ENCODE measurements at places on chromosomes 5 and 9.

- DNase-seq, result no peak
These were observed 58.5 kb upstream of the EIF4EBP3 start for GRCh38 chr5:140488914-140489313.

DNA sequence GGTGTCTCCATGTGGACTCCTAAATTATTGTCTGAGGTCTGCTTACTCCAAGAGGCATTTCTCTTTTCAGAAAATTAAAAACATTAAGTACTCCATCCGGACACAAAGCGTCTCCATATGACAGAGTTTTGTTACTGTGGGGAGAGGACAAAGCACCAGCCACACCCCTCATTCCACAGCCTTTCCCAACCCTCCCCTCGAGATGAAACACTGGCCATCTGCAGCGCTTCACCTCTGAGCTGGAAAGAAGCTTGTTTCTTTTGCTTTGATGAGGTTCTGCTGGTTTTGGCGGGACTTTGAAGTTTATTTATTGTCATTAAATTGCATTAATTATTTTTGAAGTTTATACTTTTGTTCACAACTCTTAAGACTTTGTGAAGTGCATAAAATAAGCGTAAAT, 27.6 kb upstream of the NKD2 start:
- no peak for DNase-seq

GRCh38 chr9:73548201-73548600, 396.5 kb downstream of the ANXA1 start:
- no peak for DNase-seq

DNA sequence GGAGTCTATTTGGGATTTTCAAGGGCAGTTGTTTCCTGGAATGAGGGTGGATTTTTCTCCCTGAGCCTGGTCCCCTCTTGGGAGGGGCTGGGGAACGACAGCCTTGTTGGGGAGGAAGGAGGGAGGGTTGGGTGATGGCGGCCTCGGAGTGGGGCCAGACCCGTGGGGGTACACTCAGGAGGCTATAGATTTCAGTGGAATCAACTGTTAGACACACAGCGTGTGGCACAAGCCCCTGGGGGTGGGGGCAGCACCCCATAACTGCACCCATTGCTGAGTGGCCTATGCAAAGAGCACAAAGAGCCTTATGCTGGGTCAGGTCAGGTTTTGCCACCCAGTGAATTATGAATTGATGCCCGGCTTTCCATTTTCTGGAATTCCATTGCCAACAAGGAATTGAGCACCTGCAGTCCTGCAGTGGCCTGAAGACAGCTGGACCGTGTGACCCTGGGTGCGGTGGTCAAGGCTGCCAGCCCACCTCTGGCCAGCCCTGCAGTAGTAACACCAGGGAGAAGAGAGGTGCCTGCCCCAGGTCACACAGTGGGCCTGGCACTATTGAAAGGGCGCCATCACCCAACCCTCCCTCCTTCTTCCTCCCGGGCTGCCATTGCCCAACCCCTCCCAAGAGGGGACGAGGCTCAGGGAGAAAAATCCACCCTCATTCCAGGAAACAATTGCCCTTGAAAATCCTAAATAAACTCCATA, 8.4 kb downstream of the MYMK start:
- no peak for DNase-seq

GRCh38 chr5:171676286-171676944, 109.2 kb upstream of the SMIM23 start:
- no peak for DNase-seq

- DNase-seq, result no peak
These were observed 6.1 kb upstream of the AFAP1L1 start for GRCh38 chr5:149265597-149265996.

All from activated gamma-delta T cell treated with anti-CD3 and anti-CD28 coated beads, Interleukin-2, amount 50 U/mL, for 16 hours (primary cell).